ENCODE measurements at places on chromosomes 3 and 15.

DNA sequence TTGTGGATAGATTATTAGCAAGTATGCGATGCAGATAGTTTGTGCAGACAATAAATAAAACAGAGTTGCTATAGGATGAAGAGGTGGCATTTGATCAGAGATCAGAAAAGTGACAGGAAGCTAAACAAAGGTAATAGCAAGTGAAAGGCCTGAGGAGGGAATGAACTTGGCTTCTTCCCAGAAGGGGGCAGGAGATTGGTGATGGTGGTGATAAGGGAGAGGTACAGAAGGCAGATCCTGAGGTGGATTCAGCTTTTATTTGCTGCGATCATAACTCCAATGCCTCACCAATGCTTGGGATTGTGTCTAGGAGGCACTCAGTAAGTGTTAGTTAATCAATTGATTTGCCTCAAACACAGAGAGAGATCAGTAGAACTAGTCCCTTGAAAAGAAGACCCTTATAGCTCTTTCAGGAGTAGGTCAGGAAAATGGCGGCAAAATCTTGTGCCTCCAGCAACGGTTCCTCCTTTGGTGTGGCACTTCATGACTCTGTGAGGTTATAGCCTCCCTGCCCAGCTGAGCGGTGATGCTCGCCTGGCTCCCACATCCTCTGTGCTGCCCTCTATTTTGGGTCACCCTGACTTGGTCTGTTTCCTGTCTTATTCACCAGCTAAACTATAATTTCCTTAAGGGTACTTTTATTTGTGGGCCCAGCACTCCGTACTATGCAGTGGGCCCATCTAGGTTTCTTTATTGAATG is 37.5 kb downstream of the TGFBR2 start:
- DNase-seq, result no peak

GRCh38 chr15:60520825-60521368 is 42.0 kb upstream of the ICE2 start:
- peak; percentile 62 for DNase-seq

DNA sequence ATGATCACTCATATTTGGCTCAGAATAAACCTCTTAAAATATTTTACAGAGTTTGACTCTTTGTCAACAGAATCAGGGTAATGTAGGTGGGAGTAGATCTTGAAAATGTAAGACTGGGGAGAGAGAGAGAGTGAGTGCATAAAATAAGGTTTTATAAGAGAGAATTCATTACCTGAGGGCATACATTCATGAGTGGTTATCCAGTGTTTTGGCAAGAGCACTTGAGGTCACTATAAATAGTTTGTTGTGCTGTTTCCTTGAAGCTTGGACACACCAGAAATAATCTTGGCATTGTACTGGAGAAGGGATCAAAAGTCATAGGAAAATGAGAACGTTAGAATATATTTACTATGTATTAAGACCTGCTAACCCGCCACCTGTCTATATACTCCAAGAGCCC is 33.4 kb downstream of the SLC28A2 start:
- no peak for DNase-seq

- peak; percentile 86 for DNase-seq
Observed at GRCh38 chr3:148789146-148789545, 38.5 kb upstream of the CPB1 start.

DNA sequence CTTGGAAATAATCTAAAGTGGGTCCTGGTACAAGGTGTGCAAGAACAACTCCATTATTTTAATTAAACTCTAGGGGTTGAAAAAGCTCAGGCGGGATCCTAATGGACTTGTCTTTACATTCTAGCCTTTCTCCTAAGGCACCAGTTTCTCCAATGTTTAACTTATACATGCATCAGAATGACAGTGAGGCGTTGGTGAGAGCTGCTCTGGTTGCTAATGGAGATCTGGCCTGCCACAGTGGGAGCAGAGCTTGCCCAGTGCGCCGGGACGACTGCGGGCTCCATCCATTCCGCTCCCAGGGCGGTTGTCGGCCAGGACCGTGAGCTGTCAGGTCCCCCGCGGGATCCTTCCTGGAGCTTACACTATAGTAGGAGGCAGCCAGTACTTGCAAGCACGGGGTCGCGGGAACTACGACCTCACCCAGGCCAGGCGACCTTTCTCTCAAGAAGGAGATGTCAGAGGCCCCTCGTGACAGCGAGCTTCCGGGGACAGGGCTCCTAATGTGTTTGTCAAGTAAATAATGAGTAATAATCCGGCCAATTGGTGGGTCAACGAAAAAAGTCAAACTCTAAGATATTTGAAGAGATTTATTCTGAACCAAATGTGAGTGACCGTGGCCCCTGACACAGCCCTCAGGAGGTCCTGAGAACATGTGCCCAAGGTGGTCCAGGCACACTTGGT is 991 bp upstream of the HIGD1A start:
- DNase-seq, result no peak

- no peak for DNase-seq
Observed at GRCh38 chr3:123961508-123961856, 453 bp upstream of the CCDC14 start.

GRCh38 chr3:20546636-20547035 is 360.6 kb upstream of the SGO1 start:
- peak; percentile 38 for DNase-seq

- peak; percentile 87 for DNase-seq
Observed at GRCh38 chr3:52237657-52238172, 1.2 kb downstream of the TWF2 start.

GRCh38 chr3:75089841-75090240 is 475.4 kb upstream of the CNTN3 start:
- DNase-seq, result no peak

GRCh38 chr3:157163217-157163953 is 3.4 kb upstream of the CCNL1 start:
- DNase-seq, result no peak

DNA sequence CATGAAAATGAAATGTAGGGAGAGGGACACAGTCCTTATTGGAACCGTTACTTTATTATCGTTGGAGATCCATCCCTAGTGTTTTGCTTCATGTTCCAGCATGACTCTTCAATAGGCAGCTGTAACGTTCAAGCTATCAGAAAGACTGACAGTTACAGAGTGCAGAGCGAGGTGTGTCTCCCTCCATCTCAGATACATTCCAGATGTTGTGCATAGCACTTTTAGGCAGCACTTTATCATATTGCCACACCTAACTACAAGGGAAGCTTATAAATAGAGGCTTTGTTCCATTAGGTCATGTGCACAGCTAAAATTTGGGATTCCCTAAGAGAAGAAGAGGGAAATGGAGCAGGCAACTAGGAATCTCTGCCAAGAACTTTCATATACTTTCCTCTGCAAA is 1009.6 kb downstream of the ROBO2 start:
- DNase-seq, result no peak

DNA sequence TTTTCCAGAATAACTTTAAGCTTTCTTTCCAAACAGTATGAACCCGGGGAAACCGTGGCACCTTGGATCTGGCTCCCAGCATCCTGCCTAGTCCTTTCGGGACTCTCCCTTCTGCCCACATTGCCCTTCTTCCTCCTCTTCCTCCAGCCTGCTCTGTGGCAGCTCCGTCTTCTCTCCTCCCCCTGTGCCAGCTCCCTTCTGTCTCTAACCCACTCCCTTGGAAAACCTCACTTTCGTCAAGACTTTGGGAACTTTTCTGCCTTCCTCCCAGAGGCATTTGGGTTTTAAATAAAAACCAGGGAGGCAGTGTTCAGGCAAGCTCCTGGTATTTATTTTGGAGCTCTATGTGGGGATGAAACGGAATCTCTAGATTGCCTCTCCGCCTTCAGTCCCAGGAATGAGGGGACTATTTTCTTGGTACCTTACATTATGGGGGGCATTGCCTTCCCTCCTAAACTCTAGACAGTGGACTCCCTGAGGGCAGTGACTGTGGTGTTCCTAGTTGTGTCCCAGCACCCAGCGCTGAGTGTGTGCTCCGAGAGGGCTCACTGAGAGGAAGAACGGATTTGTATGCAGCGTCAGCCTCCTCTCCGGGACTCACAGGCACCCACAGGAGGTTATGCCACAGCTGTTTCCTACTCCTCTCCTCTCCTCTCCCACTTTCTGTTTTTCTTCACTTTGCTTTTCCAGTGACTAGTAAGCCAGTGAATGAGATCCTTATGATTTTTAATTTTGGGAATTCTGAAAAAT is 105.4 kb upstream of the MRPS22 start:
- DNase-seq, result peak; percentile 15

DNA sequence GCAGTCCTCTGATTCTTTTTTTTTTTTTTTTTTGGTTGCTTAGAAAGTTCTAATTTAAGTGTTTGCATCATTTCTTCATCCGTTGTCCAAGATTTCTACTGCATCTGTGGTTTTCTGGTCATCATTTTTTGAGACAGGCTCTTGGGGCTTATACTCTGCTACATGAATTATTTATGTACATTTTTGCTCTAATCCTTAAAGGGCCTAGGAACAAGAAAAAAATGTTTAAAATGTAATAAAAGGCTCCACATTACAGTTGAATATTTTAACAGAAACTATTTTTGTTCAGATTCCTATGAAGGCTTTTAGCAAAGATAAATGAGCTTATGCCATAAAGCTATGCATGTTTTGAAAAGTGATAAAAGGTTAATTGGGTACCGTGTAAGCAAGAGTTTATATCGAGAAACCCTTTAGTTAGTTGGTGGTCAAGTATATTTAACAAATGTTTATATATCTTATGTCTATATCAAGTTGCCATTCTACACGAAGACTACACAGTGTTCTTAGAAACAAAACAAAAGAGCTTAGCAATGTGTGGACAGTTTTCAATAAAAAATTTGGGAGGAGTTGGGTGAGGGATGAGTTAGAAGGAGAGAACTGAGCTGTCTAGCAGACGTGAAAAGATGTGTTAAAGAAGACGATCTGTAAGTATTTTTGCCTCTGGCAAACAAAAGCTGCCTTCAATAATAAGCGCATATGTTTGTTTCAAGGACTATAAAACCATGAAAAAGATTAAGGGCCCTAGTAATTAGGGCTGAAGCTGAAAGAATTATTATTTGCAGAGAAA is 563.6 kb upstream of the NAALADL2 start:
- peak; percentile 84 for DNase-seq

DNA sequence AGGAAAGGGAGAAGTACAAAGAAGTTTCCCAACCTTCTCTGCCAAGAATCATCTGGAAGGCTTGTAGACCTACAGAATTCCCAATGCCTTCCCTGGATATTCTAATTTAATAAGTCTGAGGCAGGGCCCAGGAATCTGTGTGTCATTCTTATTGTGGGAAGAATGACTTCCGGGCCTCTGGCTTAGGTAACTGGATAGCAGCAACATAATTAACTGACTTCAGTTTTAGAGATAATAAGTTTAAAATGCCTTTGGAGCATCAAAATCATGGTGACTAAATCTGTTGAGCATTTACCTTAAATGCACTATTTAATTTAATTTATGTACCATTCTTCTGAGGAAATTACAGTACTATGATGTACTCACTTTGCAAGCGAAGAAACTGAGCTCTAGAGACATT is 44.3 kb upstream of the TM4SF1 start:
- no peak for DNase-seq

GRCh38 chr3:124246949-124247348 is 255.0 kb upstream of the ROPN1 start:
- DNase-seq, result no peak

- DNase-seq, result no peak
Observed at GRCh38 chr3:46321461-46322104, 32.3 kb upstream of the CCR2 start.

- no peak for DNase-seq
Observed at GRCh38 chr3:154893813-154894212, 186.3 kb upstream of the MME start.

DNA sequence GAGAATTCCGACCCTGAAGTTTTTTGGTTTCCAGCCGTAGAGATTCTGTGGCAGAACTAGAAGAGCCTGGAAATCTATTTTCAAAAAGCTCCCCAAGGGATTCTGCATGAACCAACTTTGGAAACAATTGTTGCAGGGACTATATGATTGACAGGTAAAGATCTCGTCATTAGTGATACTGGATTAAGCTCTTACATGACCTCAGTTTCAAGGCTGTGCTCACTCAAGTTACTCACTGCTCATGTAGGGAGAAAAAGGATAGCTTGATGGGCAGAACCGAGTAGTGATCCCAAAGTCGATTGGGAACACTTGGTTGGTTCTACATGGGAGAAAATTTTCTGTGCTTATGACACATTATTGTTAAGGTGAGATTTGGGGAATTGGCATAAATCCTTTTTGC is 142.3 kb upstream of the RASGRP1 start:
- DNase-seq, result peak; percentile 31

DNA sequence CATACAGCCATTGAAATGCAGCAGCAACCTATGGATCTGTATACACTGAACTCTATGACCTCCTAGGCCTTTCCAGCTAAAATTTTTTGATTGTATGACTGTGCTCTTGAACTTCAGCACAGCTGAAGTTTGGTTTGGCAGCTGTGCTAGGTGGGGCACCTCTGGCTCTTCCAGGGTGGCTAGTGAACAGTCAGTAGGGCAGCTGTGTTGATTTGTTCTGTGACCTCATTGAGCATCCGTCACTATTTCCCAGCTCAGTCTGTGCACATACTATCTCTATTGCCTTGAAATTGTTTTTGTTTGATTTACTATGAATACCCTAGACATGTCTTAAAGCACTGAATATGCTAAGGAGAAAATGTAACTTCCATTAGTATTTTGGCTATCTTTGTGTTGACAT is 363.2 kb upstream of the NAALADL2 start:
- peak; percentile 47 for DNase-seq

GRCh38 chr3:65936908-65937638 is 101.6 kb downstream of the MAGI1 start:
- DNase-seq, result no peak

- DNase-seq, result no peak
Observed at GRCh38 chr3:112974894-112975293, at the start of gene CD200R1. TSS of gene CD200R1 (minus strand) at chr3:112975103. CDS start at chr3:112974857, 246 bp downstream.

- no peak for DNase-seq
Observed at GRCh38 chr3:18114894-18115293, 310.2 kb downstream of the SATB1 start.

GRCh38 chr3:160163229-160163878 is 61.9 kb upstream of the C3orf80 start:
- DNase-seq, result peak; percentile 41

GRCh38 chr3:48243886-48244285 is 3.0 kb downstream of the ZNF589 start:
- no peak for DNase-seq

DNA sequence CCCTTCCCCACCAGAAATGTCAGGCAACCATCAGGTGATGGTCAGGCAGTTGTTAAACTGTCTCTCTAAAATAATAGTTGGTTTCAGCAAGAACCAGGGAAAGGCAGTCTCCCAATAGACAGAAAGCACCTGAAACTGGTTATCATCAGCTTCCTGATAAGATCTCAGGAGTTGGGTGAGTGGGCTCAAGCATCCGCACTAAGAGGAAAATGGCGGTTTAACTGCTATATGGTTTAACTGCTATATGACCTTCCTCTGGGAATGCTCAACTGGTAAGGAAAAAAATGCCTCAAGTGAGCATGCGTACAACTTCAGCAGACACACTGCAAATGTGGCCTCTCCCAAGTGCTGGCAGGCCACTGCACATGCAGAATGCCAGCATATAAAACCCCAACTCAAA is 240.8 kb upstream of the CMC1 start:
- no peak for DNase-seq

GRCh38 chr3:123375014-123375940 is 73.6 kb downstream of the ADCY5 start:
- DNase-seq, result no peak

- DNase-seq, result no peak
Observed at GRCh38 chr15:95718441-95718840, 612.1 kb upstream of the NR2F2 start.

GRCh38 chr3:129231331-129232119 is 17.9 kb upstream of the COPG1 start:
- no peak for DNase-seq

Data from fibroblast of skin of scalp (primary cell).